SJSA1 (cell line): ENCODE measurements at places on chromosomes 2 and 18. TPM values are rescaled to one million over a fixed set of nuclear protein-coding genes. Genes with fewer than 3 reads are reported as not detected.

The DCDC2C gene
- total RNA-seq: not detected in 2 replicates

The GRB14 gene
- not detected in 2 replicates for total RNA-seq

The CFC1 gene
- total RNA-seq: not detected in 2 replicates

The LBX2 gene
- 0.18 and 1.6 TPM in 2 replicates for total RNA-seq

The ANKRD30BL gene
- not detected in 2 replicates for total RNA-seq

The MSTN gene
- 0.05 TPM in 1 of 2 replicates, not detected in the other for total RNA-seq

The YWHAQ gene
- total RNA-seq: 369 and 491 TPM in 2 replicates

The SAG gene
- total RNA-seq: not detected in 2 replicates

The ABCB11 gene
- not detected in 2 replicates for total RNA-seq

The DAW1 gene
- 0.16 TPM in 2 replicates for total RNA-seq

The PARD3B gene
- total RNA-seq: 8.3 and 10.6 TPM in 2 replicates

The GNAL gene
- total RNA-seq: 1.9 and 5.5 TPM in 2 replicates

The TIMM21 gene
- total RNA-seq: 39.6 and 63.1 TPM in 2 replicates

The NEU2 gene
- not detected in 2 replicates for total RNA-seq

The DYNAP gene
- total RNA-seq: not detected in 2 replicates
